Fibroblast of skin of scalp (primary cell): ENCODE measurements at places on chromosomes 2 and 18.

GRCh38 chr18:78972930-78973331 is 6.7 kb upstream of the SALL3 start:
- no peak for DNase-seq

GRCh38 chr2:172246649-172247048 is 143.9 kb upstream of the DLX2 start:
- DNase-seq: no peak

DNA sequence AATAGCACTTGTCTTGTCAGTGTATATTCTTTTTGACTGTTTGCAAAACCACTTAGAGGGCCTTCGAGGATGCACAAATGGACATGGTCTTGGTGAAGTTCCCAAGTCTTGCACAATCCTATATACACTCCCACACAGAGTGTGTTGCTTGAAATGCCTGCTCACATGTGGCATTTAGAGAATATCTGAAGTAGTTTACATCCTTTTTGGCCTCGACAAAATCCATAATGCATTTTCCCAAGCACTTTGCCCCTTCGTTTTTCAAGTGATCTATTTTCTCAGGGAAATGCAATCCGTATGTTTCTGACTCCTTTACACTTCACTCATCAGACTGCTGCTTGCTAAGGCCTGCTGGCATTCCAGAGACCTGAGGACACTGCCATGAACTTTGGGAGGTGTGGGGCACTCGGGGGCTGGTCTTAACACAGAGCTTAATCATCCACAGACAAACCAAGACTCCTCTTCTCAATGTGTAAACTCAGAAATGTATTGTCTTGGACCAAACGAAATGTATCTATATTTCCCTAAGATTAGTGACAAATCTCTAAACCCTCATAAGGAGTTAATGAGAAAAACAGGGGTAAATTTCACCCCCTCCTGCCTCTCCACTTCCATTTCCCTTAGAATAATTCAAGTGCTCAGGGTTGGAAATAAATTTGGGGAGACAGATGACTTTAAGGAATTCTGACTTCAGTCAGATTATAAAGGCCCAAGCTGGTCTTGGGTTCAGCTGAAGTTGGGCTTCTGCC is 219.3 kb upstream of the APCDD1 start:
- DNase-seq: peak; percentile 79

- DNase-seq: no peak
These were observed 25.5 kb downstream of the ACVR1C start for GRCh38 chr2:157603198-157603597.

GRCh38 chr18:26650310-26651268 is 102.2 kb upstream of the KCTD1 start:
- no peak for DNase-seq

DNA sequence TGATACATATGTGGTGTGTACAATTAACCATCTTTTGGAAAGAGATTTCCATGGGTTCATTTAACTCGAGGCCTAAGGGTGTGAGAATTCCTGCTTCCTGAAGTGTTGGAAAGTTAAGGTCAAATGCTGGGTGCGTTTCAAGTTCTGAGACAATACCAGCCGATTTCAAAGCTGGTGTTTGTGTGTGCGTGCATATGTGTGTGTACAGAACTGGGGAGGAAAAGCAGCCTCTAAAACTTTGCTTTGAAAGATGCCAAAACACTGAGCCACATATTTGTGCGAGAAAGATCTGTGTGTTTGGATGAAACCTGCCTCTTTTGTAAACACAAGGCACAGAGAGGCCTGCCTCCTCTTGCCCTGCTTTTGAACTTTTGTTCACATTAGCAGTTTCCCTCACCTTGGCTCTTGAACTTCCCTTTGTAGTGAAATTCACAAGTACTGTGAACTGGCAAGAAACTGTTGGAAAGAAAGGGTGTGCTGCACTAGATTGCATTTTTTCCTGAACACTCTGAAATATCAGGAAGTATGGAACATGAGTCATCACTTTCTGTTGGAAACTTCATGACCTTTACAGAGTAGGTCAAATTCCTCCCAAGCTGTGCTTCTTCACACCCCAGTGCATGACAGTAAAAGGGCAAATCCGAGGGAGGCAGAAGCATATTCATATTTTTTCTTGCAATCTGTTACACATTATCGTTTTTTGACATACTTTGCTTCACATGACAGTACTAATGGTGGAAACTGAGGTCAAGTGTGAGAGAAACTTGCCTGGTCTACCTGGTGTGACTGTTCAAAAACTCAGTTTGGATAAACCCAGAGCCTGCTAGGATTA is 20.0 kb upstream of the CAVIN2 start:
- DNase-seq: peak; percentile 95

- no peak for DNase-seq
These were observed 256.2 kb upstream of the CDH20 start for GRCh38 chr18:61076986-61077385.

DNA sequence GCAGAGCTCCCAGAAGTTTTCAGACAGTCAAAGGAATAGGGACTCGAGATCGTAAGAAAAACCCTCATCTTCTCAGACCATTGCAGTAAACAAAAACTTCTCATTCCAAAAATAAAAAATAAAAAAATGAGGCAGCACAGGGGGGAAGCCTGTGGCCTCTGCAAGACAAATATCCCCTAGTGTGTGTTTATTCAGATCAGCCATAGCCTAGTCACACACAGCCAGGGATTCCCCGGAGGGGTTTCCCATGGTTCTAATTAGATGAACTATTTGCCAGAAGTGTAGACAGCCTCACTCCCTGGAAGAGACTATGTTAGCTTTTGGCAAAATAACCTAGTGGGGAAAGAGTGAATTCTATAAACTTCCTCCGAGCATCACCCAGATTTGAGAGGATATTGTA is 122.9 kb upstream of the KLF7 start:
- peak; percentile 80 for DNase-seq

GRCh38 chr2:100844514-100844913 is 24.6 kb downstream of the NPAS2 start:
- no peak for DNase-seq

GRCh38 chr2:172465417-172466334 is 38.3 kb downstream of the ITGA6 start:
- DNase-seq: peak; percentile 84

DNA sequence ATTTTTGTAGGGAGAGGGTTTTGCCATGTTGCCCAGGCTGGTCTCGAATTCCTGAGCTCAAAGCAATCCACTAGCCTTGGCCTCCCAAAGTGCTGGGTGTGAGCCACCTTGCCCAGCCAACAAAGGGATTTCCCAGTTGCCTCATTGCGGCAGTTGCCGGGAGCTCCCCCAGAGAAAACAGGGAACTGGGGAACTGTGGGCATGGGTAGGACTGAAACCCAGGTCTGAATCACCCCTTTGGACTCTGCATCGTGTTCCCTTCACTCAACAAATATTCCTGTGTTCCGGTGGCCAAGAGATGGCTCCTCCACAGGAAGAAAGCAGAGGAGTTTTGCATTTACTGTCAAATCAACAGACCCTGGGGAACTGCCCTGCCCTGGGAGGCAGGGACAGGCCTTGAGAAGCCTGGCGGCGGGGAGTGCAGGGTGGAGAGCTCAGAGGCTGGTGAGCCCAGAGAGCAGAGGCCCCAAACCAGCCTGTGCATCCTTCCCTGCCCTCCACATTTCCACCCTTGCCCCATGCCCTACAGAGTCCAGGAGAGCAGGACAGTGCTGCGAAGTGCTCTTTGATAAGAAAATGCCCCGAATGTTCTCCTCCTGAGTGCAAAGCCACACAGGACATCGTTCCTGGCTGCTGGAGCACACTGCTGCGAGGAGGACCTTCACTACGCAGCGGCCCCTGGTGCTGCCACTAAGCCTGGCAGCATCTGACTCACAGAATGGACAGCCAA is 24.9 kb downstream of the MYO7B start:
- no peak for DNase-seq
